Naive thymus-derived CD4-positive, alpha-beta T cell (primary cell): ENCODE measurements at places on chromosomes 16 and 17.

DNA sequence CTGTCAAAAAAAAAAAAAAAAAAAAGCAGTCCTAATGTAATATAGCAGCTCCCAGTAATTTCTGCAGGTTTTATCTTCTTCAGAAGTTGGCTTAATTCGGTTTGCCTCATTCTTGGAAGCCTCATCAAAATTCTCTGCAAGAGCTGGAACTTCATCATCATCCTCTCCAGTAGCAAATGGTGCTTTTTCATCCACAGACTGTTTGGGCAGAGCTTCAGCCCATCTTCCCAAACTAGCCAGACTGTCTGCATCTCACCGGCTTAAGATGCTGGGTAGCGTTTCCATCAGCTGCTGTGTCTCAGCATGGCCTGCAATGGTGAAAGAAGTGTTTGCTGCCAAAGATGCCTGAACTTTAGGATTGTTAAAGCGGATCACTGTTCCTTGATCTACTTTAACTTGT lies 112.6 kb downstream of the AIPL1 start:
- H3K27ac ChIP-seq = no peak overlapping the region
- no peaks in the 10 kb centered on the region for H3K27me3 ChIP-seq
- H3K4me3 ChIP-seq = no peak overlapping the region
- H3K4me1 ChIP-seq = no peaks in the 10 kb centered on the region

GRCh38 chr17:50177983-50178834 lies 12.4 kb downstream of the SGCA start:
- no peaks in the 10 kb centered on the region for H3K36me3 ChIP-seq
- H3K27ac ChIP-seq = no peak overlapping the region
- no peaks in the 10 kb centered on the region for H3K27me3 ChIP-seq
- H3K4me1 ChIP-seq = no peaks in the 10 kb centered on the region
- H3K4me3 ChIP-seq = no peak overlapping the region

GRCh38 chr17:80116276-80116920 lies 15.0 kb downstream of the GAA start:
- no peak for DNase-seq
- H3K27me3 ChIP-seq = no peaks in the 10 kb centered on the region
- no peak overlapping the region for H3K4me3 ChIP-seq
- H3K36me3 ChIP-seq = no peaks in the 10 kb centered on the region
- H3K27ac ChIP-seq = no peak overlapping the region

- no peaks in the 10 kb centered on the region for H3K4me1 ChIP-seq
- no peaks in the 10 kb centered on the region for H3K36me3 ChIP-seq
- H3K27me3 ChIP-seq = no peaks in the 10 kb centered on the region
- DNase-seq = no peak
Measured at GRCh38 chr16:77344341-77344740, 90.5 kb downstream of the ADAMTS18 start.

DNA sequence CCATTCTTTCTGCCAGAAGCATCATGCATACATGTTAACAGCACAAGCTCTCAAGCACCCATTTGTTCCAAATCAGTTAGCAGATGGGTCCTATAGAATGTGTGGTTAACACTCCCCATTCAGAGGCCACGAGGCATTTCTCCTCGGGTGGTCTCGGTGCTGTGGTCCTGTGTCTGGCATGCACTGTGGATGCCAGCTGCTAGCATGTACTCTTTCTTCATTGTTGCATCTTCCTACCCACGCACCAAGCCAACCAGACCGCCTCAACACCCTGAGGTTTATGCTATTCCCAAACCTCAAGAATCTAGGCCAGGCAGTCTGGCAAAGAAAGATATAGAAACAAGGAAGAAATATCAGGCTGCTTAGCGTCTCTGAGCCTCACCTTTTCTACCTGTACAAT lies 27.8 kb upstream of the MRTFB start:
- H3K27me3 ChIP-seq = no peaks in the 10 kb centered on the region
- H3K4me1 ChIP-seq = no peaks in the 10 kb centered on the region
- no peak overlapping the region for H3K27ac ChIP-seq
- no peaks in the 10 kb centered on the region for H3K36me3 ChIP-seq
- DNase-seq = no peak

GRCh38 chr17:70709596-70709995 lies 540.3 kb downstream of the KCNJ2 start:
- H3K27ac ChIP-seq = no peak overlapping the region
- no peaks in the 10 kb centered on the region for H3K4me1 ChIP-seq
- H3K36me3 ChIP-seq = no peaks in the 10 kb centered on the region
- no peak overlapping the region for H3K4me3 ChIP-seq

DNA sequence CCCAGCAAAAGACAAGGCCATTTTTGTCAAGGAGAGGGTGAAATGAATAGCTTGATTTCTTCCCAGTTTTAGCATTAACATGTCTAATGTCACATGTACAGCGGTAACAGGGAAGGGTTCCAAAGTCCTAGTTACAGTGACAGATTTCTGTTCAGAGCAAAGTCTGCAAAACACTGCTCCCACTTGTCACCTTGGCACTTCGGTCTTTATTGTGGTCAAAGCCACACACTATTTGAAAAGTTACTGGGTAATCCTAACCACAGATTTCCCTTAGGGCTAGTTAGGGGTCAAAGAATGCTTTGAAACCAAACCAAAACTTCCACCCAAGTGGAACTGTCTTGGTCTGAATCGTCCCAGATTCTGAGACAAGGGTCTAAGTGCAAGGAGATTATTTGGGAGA lies 455.6 kb downstream of the HS3ST3B1 start:
- no peaks in the 10 kb centered on the region for H3K27me3 ChIP-seq
- no peak overlapping the region for H3K27ac ChIP-seq
- H3K36me3 ChIP-seq = no peaks in the 10 kb centered on the region
- no peak overlapping the region for H3K4me3 ChIP-seq
- DNase-seq = no peak
- H3K4me1 ChIP-seq = no peaks in the 10 kb centered on the region

- no peak overlapping the region for H3K4me3 ChIP-seq
- DNase-seq = no peak
- H3K27me3 ChIP-seq = no peaks in the 10 kb centered on the region
- H3K36me3 ChIP-seq = no peaks in the 10 kb centered on the region
Measured at GRCh38 chr17:7084088-7084487, 4.0 kb upstream of the CLEC10A start.

- H3K4me3 ChIP-seq = no peak overlapping the region
- peaks cover 21% of the 10 kb centered on the region for H3K4me1 ChIP-seq
- H3K27ac ChIP-seq = no peak overlapping the region
Measured at GRCh38 chr17:65527857-65528591, 33.4 kb downstream of the AXIN2 start.

GRCh38 chr17:2965621-2966595 lies 97.5 kb downstream of the OR1D5 start:
- H3K27ac ChIP-seq = no peak overlapping the region
- H3K27me3 ChIP-seq = no peaks in the 10 kb centered on the region
- DNase-seq = no peak
- no peaks in the 10 kb centered on the region for H3K4me1 ChIP-seq
- no peaks in the 10 kb centered on the region for H3K36me3 ChIP-seq
- H3K4me3 ChIP-seq = no peak overlapping the region

GRCh38 chr17:28193241-28193640 lies 125.8 kb upstream of the TMEM97 start:
- H3K36me3 ChIP-seq = peaks cover 39% of the 10 kb centered on the region
- no peak overlapping the region for H3K4me3 ChIP-seq
- H3K27me3 ChIP-seq = no peaks in the 10 kb centered on the region
- no peak overlapping the region for H3K27ac ChIP-seq
- H3K4me1 ChIP-seq = no peaks in the 10 kb centered on the region
- DNase-seq = no peak

DNA sequence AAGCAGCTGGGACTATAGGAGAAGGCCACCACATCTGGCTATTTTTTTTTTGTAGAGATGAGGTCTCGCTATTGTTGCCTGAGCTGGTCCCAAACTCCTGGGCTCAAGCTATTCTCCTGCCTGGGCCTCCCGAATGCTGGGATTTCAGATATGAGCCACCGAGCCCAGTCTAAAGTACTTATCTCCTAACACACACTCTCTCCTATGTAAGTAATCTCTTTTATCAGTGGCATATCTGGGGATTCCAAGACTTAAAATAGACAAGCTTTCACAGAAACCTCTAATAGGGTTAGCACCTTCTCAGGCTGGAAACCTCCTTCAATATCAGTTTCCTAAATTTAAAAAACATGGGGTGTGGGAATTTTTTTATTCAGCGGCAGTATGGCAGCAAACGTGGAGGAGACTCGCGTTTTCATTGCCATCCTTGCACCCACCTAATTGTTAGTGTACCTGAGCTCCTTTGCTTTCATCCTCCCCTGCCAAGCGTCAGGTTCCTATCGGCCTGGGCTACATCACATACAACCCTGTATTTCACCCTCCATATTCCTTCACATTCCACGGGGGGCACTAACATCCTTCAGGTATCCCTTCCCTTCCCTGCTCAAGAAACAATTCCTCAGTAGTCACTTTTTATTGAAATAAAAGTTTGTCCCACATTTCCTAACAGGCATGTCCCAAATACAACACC lies 1.1 kb downstream of the EZH1 start:
- H3K27ac ChIP-seq = peak overlapping the region; percentile 90
- H3K27me3 ChIP-seq = no peaks in the 10 kb centered on the region
- no peak for DNase-seq
- H3K4me3 ChIP-seq = peak overlapping the region; percentile 78

- no peak for DNase-seq
- no peak overlapping the region for H3K27ac ChIP-seq
- no peaks in the 10 kb centered on the region for H3K36me3 ChIP-seq
- H3K4me3 ChIP-seq = no peak overlapping the region
- H3K4me1 ChIP-seq = peaks cover 8% of the 10 kb centered on the region
Measured at GRCh38 chr17:1730326-1731193, 6.1 kb downstream of the WDR81 start.

GRCh38 chr16:74837056-74837455 lies 62.4 kb upstream of the FA2H start:
- H3K4me3 ChIP-seq = no peak overlapping the region
- no peaks in the 10 kb centered on the region for H3K27me3 ChIP-seq
- H3K27ac ChIP-seq = no peak overlapping the region
- H3K36me3 ChIP-seq = no peaks in the 10 kb centered on the region

DNA sequence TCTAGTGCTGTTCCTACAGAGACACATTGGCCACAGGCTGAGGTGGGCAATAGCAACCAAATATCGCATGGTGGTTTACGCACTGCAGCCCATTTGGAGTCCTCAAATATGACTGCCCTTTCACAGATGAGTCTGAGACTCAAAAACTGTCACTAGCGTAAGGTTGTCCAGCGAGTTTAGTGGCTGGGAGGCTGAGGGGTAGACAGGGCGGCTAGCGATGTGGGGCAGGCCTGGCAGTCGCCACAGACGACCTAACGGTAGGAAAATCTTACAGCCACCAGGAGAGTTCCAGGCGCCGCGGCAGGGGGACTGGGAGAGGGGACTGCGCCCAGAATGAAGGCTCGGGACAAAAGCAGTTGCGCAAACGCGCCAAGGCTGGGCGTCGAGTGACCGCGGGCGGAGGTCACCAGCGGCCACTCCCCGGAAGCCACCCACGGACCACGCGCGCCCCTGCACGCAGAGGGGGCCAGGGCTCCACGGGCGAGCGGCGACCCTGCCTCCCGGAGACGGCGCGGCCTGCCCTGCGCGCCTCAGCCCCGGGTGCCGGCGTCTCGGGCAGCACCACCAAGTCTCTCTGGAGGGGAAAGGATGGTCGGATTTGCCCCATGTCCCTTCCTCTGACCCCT lies 699 bp upstream of the MAP1LC3B start:
- no peaks in the 10 kb centered on the region for H3K36me3 ChIP-seq
- H3K4me1 ChIP-seq = peaks cover 37% of the 10 kb centered on the region
- DNase-seq = no peak
- H3K27me3 ChIP-seq = no peaks in the 10 kb centered on the region
- H3K4me3 ChIP-seq = peak overlapping the region; percentile 55

DNA sequence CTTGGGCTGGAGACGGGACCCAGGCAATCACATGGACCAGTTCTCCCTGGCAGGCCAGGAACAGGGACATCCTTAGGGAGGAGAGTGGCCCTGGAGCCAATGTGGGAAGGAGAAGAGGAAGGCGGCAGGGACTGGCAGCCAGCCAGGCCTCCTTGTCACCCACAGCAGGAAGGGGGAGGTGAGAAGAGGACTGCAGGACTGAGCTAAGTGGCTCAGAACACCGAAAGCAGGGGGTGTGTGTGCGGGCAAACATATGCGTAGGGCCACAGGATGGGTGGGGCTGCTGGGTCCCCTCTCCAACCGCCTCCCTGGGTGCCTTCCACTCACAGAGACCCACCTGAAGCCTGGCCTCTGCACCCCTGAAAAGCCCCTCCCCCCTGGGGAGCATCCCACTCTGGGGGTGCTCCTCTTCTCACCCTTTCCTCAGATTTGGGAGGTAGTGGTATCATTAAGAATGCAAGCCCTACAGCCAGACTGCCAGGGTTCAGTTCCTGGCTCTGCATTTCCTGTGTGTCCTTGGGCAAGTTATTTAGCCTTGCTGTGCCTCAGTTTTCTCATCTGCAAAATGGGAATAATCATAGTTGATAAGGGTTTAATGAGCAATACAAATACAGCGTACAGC lies 8.1 kb downstream of the PNMT start:
- H3K4me3 ChIP-seq = no peak overlapping the region
- DNase-seq = peak; percentile 73
- H3K4me1 ChIP-seq = peaks cover 63% of the 10 kb centered on the region

DNA sequence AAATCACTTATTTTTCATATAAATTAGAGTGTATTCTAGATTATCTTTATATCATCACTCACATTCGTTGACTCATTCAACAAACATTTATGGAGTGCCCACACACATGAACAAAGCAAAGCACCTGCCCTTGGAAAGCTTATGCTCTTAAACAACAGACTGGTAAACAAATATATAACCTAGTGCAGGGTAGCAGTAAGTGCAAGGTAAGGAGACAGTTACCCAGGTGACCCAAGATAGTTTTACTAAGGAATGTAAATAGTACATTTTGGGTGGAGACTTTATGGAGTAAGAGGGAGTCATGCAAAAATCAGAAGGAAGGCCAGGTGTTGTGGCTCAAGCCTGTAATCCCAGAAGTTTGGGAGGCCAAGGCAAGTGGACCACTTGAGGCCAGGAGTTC lies 40.4 kb upstream of the HELZ start:
- no peak overlapping the region for H3K4me3 ChIP-seq
- H3K36me3 ChIP-seq = no peaks in the 10 kb centered on the region
- no peak for DNase-seq
- H3K4me1 ChIP-seq = no peaks in the 10 kb centered on the region

DNA sequence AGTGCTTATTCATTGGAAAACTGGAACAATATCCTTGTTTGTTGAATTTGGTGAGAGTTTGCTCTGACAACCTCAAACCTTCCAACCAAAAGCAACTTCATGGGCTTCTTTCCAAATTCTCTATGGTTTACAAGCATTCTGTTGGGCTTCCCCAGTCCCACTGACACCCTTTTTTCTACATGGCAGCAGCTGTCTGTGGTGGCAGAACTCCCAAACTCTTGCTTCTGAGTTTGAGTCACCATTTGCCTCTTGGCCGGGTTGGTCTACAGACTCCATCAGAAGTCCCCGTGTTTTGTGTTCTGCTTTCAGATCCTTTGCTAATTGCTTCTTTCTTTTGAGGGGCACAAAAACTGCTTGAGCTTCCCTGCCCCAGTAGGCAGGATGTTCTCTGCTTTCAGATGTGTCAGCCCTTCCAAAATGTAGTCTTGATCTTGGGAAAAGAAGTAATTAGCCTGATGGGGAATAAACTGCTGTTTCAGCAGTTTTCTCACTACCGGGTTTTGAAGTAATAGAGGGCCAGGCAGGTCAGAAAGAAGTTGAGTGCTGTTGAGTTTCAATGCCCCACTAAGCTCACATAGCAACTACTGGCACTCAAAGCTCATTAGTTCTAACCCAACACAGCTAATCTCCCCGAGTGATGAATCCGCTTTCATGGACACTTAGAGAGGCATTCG lies 80.7 kb downstream of the HS3ST3A1 start:
- no peaks in the 10 kb centered on the region for H3K4me1 ChIP-seq
- H3K4me3 ChIP-seq = no peak overlapping the region
- no peaks in the 10 kb centered on the region for H3K27me3 ChIP-seq
- no peak overlapping the region for H3K27ac ChIP-seq
- no peak for DNase-seq
